Hematopoietic multipotent progenitor cell treated with erythropoietin and hydrocortisone succinate and interleukin-3 and kit ligand, for 17 days (in vitro differentiated cells): ENCODE measurements at places on chromosomes 13 and 19.

DNA sequence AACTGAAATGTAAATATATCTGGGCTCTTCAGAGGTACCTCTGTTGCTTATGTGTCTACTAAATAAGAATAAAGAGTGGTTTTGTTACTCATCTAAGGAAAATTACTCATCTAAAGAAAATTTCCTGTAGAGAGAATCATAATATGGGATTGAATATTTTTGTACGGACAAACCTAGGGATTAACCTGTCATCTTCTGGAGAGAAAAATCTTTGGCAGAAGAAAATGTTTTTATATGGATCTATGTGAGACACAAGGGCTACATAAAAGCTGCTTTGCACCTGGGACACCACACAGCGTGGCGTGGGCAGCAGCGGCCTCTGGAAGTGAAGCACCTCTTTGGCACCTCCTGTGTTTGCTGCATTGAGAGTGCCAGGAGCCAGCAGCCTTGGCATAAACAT lies 242.9 kb upstream of the DACH1 start:
- no peak for DNase-seq

GRCh38 chr19:35125270-35125717 lies 9.6 kb downstream of the LGI4 start:
- DNase-seq = no peak

DNA sequence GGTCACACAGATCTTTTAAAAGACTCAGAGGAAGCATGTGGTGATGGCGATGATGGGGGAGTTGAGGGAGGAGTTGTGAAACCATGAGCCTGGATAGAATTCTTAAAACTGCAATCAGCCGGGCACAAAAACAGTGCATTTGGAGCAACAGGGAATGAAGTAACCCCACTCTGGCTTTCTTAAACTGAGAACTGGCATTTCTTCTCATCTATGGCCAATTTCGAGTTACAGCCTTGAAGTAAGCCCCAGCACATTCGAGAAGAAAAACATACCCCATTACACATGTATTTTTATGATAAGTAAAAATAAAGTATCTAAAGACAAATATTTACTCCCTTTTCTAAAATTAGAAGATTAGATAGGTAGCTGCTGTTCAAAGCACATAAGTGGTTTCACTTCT lies 70.1 kb downstream of the DCLK1 start:
- DNase-seq = no peak

- DNase-seq = no peak
Observed at GRCh38 chr19:38105574-38105973, 118.4 kb downstream of the DPF1 start.

GRCh38 chr13:80000684-80001509 lies 340.0 kb downstream of the SPRY2 start:
- no peak for DNase-seq

GRCh38 chr13:95067303-95067702 lies 233.9 kb downstream of the ABCC4 start:
- DNase-seq = no peak

DNA sequence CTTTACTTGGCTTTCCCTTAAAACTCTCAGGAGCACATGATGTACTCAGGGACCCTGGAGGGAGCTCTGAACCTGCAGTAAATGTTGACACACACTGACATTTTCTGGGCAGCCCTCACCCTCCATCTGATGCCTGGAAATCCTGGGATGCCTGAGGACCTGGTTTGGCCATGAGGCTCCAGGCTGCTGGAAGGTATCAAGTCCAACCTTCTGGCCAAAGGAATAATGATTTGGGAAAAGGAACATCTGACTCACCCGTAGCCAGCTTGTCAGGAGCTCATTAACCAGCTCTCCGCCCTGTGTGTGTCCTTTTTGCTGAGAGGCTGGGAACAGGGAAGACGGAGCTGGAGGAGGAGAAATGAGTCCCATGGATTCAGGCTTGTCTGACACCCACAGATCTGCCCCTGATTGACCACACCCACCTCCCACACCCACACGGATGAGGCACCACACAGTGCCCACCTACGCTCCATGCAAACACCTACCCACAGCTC lies 10.3 kb downstream of the ZNF558 start:
- DNase-seq = no peak

- no peak for DNase-seq
Observed at GRCh38 chr19:14840206-14840605, 5.2 kb upstream of the OR7A5 start.
